ENCODE measurements at places on chromosomes 2 and 18.

GRCh38 chr2:28074137-28074536, 183.6 kb downstream of the BABAM2 start:
- DNase-seq = no peak

- DNase-seq = no peak
Observed at GRCh38 chr2:9952856-9953503, 1.5 kb downstream of the GRHL1 start.

DNA sequence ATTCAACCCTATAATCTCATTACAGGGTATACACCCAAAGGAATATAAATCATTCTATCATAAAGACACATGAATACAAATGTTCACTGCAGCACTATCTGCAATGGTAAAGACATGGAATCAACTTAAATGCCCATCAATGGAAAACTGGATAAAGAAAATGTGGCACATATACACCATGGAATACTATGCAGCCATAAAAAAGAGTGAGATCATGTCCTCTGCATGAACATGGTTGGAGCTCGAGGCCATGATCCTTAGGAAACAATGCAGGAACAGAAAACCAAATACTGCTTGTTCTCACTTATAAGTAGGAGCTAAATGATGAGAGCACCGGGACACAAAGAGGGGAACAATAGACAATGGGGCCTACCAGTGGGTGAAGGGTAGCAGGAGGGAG, 88.5 kb upstream of the CD226 start:
- DNase-seq = no peak

GRCh38 chr18:79367480-79367879, 28.2 kb upstream of the NFATC1 start:
- DNase-seq = no peak

- no peak for DNase-seq
Observed at GRCh38 chr2:205701509-205701908, 19.2 kb downstream of the NRP2 start.

- DNase-seq = no peak
Observed at GRCh38 chr2:152565884-152566727, 151.2 kb downstream of the PRPF40A start.

DNA sequence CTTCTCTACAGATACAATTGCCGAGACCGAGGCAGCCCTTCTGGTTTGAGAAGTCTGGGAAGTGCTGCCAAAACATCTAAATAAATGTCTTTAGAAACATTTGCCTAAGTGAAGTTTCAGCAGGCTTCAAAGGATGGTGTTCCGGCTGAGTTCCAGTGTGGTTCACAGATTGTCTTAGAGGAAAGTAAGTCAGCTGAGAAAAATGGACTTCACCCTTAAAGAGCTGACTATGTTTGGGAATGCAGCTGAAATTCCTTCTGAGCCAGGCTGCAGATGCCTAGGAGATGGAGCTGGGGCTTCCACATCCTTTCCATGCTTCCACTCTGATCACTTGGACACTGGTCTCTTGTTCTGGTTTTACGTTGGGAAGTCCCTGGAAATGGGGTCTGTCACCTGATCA, 83.6 kb downstream of the FHOD3 start:
- no peak for DNase-seq

DNA sequence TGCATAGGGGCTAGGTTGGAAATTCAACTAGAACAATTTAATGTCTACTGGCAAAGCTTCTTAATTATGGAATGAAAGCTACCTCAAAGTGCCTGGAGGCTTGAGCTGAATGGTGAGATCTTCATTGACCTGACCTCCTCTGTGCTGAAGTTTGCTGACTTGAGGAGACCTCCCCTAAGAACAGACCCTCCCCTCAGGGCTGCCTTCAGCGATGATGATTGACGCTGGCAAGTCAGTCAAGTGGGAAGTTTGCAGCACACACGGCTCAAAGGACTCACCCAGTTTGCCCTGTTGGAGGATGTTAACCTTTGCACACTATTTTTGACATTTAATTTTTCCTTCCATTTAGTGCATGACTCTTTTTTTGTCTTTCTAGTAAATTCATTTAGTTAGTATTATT, 17.2 kb upstream of the POLE4 start:
- no peak for DNase-seq

DNA sequence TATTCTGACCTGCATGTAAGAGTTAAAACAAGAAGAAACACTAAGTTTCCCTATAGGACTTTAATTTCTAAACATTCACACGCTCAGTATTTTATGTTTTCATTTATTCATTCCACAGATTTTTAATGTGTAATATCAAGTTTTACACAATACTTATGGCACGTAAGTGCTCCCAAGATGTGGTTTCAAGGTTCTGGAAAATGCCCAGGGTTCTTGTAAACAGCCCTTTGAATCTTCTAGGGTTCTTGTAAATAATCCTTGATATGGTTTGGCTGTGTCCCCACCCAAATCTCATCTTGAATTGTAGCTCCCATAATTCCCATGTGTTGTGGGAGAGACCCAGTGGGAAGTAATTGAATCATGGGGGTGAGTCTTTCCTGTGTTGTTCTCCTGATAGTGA, 383.0 kb downstream of the TXNL1 start:
- DNase-seq = no peak

- DNase-seq = no peak
Observed at GRCh38 chr2:46828491-46829230, 86.9 kb downstream of the MCFD2 start.

DNA sequence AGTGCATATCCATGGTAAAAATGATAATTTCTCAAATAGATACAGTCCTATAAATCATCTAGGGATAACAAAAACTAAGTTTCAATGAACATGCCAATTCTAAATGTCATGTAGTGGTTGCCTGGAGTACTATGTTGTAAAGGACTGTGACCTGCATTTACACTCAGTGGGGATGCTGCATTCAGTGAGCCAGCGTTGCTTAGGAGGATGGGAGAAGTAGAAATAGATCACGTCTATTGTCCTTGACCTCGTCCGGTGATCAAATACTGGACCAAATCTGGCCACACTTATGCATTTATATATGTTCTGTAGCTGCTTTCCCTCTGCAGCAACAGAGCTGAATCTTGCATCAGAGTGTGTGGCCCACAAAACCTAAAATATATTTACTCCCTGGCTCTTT, 139.0 kb upstream of the ETAA1 start:
- no peak for DNase-seq

- DNase-seq = no peak
Observed at GRCh38 chr2:239305771-239306170, 95.0 kb downstream of the HDAC4 start.

Measured in stimulated activated CD8-positive, alpha-beta memory T cell treated with anti-CD3 and anti-CD28 coated beads, Interleukin-7, amount 100 ng/mL, for 4 hours (primary cell).